NCI-H510A treated with DMSO at 0.1 percent for 48 hours (cell line): ENCODE measurements at places on chromosomes 1 and 21.
A peak's percentile ranks its signal among the peaks of the same experiment; 100 is the strongest.

GRCh38 chr1:58006421-58007046 is 540.0 kb downstream of the OMA1 start:
- DNase-seq = no peak

- DNase-seq = no peak
These were observed 78.8 kb downstream of the CCDC185 start for GRCh38 chr1:223472057-223472456.

- DNase-seq = no peak
These were observed 34.2 kb upstream of the EXO1 start for GRCh38 chr1:241813768-241814320.

- DNase-seq = no peak
These were observed 30.4 kb downstream of the CDC14A start for GRCh38 chr1:100382657-100383056.

DNA sequence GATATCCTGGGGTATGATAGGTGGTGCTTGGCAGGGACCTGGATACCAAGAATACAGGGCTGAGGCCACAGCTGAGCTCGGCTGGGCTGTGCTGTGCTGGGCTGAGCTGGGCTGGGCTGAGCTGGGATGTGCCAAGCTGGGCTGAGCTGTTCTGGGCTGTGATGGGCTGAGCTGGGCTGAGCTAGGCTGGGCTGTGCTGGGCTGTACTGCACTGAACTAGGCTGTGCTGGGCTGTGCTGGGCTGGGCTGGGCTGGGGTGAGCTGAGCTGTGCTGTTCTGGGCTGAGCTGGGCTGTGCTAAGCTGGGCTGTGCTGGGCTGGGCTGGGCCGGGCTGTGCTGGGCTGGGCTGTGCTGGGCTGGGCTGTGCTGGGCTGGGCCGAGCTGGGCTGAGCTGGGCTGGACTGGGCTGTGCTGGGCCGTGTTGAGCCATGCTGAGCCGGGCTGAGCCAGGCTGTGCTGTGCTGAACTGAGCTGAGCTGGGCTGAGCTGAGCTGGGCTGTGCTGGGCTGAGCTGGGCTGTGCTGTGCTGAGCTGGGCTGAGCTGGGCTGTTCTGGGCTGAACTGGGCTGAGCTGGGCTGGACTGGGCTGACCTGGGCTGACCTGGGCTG is 94.7 kb upstream of the ACTRT2 start:
- DNase-seq = no peak

DNA sequence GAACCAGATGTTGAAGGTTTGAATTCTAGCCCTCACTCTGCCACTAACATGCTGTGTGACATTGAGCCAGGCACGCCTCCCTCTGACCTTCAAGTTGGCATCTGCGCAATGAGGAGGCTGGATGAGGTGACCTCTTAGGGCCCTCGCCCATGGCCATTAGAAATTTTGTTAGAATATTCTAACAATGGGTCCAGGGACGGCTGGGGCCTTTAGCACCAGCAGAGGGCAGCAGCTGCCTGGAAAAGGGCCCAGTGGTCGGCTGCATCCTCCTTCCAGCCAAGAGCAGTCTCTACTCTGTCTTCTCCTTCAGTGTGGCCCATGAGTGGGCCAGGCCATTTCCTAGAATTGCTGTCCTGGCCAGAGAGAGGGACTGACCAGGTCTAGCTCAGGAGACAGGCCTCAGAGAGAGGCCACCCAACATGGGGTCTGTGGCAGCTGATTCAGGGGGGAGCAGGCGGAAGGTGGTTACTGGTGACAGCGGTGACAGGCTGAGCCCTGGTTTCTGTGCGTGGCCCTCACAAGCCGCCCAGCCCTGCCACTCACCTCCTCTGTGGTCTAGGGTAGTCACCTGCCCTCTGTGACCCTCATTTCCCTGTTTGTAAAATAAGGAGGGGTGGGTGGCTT is 101.3 kb upstream of the ACTL8 start:
- DNase-seq = peak; percentile 23

DNA sequence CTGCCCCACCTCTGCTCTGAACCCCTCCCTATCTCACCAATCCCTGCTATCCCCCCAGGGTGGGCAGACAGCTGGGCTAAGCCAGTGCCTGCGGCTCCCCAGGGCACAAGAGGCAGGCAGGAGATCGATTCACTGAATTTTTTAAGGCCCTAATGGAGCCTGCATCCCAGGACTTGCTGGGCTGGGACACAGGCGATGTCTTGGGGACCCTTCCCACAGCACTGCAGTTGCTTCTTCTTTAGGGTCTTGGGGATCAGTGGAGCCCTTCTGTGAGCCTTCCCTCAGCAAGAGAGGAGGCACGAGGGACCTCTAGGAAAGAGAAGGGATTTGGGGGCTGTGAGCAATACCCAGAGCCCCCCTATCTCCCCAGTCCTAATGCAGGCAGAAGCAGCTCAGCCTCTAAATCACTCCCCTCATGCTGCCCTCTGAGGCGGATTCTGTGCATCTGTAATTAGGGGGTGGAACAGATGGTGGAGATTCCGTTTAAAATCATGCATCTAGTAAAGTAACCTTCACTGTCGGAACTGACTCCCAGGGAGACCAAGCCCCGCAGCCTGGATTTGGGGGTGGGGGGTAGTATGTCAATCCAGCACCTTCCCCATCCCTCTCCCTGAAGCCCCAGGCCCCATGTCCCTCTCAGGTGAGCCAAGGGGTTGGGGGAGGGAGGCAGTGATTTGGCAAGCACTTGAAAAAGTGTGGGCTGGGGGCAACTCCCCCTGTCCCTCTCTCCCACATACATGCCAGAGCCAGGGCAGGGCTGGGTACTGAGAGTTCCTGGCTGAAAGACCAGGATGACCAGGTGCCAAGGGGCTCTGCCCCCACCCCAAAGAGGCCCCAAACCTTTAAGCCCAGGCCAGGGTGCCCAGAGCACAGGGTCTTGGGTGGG is 10.0 kb downstream of the AHDC1 start:
- DNase-seq = no peak

- DNase-seq = peak; percentile 29
These were observed 141.1 kb downstream of the TOMM20 start for GRCh38 chr1:234987415-234988154.

- DNase-seq = no peak
These were observed 60.1 kb downstream of the EPB41 start for GRCh38 chr1:28974432-28974831.

DNA sequence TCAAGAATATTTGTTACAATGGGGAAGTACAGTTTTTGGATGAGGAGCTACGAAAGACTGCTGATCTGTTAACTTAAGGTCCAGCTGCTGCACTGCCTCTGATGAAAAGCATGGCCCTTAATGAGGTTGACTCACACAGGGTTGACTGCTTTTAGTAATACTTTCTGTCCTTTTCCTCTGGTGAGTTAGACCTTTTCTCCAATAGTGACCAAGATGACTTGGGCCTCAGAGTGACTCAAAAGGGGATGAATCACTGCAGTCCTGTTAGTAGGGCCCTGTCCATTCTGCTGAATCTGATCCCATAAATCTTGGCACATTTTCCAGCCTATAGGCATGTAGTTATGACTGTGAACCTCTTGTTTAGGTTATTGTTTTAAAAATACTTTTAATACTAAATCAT is 2.7 kb downstream of the DISP1 start:
- DNase-seq = no peak

DNA sequence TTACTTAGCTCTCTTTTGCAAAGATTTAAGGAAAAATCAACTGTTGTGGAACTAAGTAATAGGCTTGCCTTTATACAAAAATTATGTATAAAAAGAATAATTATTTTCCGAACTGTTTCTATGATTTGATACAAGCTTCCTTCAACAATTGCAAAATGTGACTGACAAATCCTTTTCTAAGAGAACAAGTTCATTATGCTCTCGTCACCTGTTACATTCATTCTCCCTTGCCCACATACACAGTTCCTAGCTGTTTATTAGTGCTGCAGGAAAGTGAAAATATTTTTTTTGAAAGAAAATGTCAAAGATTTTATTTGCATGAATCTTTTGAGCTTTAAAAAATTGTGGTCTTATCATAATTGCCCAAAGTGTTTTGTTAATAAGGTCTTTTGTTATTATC is 466.2 kb downstream of the USP25 start:
- DNase-seq = no peak

DNA sequence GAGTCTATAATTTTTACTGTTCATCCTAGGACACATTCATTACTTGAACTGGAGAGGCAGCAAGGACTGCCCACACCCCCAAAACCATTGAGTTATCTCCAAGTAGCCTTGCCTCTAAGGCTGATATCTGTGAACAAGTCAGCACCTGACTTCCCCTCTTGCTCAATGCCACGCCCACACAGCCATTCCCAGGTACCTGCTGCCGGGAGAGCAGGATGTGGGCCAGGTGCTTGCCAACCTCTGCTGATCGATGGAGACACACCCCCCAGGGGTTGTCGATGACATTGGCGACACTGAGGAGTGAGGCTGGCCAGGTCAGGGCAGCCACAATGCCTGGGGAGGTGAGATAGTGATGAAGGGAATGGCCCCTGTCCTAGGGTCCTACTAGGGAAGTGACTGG is 60.1 kb downstream of the TMCO4 start:
- peak; percentile 43 for DNase-seq

DNA sequence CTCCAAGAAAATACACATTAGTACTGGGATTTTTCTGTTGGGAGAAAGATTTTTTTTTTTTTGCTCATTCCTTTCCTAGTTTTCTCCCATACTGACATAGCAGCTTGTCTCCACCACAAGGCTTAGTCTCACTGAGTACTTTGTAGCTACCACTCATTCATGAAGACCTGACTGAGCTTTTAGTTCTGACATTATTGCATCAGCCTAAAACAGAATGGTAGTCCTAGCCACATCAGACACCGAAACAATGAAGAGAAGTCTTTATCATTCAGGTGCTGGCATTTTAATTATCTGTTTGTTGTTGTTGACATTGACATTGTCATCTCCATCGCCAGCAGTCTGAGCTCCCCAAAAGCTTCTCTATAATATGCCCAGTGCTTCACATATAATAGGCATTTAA is 21.1 kb upstream of the C1orf21 start:
- no peak for DNase-seq

DNA sequence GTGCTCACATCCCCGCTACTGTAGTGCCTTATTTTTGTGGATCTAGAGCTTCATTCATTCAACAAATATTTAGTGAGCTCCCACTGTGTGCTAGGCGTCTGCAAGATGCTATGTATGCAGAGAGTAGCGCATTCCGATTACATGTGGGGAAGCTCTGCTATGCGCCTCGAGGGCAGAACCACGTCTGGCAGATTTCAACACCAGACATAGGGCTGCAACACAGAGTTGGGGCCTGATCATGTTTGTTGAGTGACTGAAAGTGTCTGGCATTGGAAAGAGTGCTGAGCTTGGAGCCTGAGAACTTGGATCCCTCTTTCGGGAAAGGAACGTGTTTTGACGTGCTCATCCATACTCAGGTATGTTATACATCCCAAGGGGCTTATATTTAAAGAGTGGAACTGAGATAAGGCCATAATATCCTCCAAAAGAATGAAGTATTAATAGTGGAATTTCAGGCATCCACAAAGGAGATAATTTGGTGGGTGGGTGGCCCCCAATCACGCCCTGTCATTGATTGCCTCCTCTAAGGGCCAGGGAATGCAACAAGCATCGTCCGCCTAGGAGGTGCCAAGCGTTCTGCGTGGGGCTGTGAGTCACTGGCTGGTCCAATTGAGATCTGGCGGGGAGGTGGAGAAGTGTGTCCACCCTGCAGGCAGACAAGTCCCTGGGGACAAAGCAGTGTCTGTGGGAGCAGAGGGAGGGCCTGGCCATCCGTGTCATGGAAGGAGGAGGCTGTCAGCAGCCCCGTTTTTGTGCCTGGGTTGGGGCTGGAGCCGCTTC is 62.8 kb upstream of the ZBTB40 start:
- no peak for DNase-seq

GRCh38 chr1:41659159-41659495 is 174.6 kb upstream of the EDN2 start:
- no peak for DNase-seq

DNA sequence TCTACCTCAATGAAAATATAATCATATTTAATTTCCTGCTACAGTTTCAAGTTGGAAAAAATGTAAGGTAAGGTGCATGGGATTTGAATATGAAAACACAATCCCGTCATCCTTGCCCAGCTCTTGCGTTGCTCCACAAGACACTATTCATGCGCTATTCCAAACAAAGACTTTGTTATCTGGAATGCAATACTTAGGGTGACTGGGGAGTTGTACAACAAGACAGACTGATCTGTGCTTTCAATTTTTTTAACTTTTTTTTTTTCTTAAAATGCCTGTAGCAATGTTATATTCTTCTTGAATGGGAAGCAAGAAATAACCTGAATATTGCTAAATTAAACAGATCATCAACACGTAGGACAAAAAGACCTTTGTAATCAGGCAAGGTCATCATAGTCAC is 1077.2 kb downstream of the TTLL7 start:
- DNase-seq = no peak

- DNase-seq = no peak
These were observed 524 bp downstream of the COPA start for GRCh38 chr1:160342526-160342925.

GRCh38 chr1:155002464-155003226 is at the start of gene ZBTB7B:
TSS of gene ZBTB7B (plus strand) at chr1:155002802. CDS start at chr1:155014661, 11,859 bp downstream.
- DNase-seq = no peak

DNA sequence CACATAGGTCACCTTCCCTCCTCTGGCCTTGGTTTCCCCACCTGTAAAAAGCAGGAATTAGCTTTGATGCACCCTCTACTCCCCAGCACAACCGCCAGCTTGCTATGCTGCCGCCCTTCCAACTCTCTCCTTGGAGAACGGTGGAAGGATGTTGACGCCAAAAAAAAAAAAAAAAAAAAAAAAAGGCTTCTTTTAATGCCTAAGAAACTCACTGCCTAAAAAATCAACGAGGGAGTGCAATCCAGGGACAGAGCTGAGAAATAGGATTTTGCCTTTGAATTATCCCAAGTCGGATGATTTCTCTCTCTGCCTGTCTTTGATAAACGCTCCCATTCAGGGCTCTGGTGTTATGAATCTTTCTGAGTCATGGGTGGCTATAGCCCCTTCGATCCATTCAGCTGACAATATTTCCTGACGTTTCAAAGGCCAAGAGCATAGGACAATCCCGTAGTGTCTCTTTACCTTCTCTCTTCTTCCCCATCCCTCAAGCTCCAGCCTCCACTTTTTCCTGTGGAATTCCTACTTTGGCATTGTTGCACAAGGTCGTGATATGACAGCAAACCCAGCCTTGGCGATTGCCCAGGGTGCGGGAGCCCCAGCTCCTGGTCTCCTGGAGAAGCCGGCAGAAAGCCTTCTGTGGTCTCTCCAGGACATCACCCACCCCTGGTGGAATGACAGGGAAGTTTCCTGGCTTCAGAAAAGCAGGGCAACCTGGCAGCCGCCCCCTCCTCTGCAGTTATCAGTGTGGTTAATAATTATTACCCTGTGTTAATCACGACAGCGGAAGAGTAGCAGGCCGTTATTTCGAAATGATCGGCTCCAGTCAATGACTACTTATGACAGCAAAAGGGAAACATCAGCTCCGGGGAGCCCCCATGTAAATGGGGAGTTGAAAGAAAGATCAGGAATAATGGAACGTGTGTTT is 8.0 kb upstream of the PLXNA2 start:
- DNase-seq = no peak

DNA sequence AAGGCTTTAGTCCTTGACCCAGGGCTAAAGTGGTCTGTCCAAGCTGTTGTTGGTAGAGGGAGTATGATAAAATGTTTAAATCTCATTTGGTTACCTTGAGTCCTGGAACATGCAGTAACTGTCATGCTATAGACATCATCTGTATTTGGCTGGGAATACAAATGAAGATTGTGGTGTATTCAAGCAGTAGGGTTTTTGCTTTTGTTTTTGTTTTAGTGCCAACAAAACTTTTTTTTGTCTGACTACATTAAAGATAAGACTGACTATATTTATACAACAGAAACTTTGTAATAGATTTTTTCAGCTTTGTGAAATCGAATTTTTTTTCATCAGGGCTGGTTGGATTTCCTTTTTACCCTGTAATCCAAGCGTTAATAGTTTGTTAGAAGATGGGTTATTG is 7.4 kb upstream of the SARS1 start:
- DNase-seq = no peak
